ENCODE measurements at places on chromosomes 12 and 14.

GRCh38 chr14:65243766-65244442 is 141.6 kb upstream of the MAX start:
- no peaks in the 10 kb centered on the region for H3K27me3 ChIP-seq
- no peaks in the 10 kb centered on the region for H3K36me3 ChIP-seq
- DNase-seq: peak; percentile 12
- peaks cover 11% of the 10 kb centered on the region for H3K4me1 ChIP-seq

- H3K27ac ChIP-seq: no peak overlapping the region
- H3K4me1 ChIP-seq: peaks cover 10% of the 10 kb centered on the region
- no peak for DNase-seq
Observed at GRCh38 chr12:45189766-45190403, 26.0 kb upstream of the ANO6 start.

- no peak overlapping the region for H3K4me3 ChIP-seq
- no peaks in the 10 kb centered on the region for H3K4me1 ChIP-seq
- no peaks in the 10 kb centered on the region for H3K27me3 ChIP-seq
- no peak for DNase-seq
- no peaks in the 10 kb centered on the region for H3K36me3 ChIP-seq
- no peak overlapping the region for H3K27ac ChIP-seq
Observed at GRCh38 chr12:7916936-7917335, 19.1 kb downstream of the SLC2A3 start.

GRCh38 chr14:75333606-75334548 is 55.2 kb downstream of the FOS start:
- H3K27me3 ChIP-seq: no peaks in the 10 kb centered on the region
- H3K36me3 ChIP-seq: no peaks in the 10 kb centered on the region
- peaks cover 7% of the 10 kb centered on the region for H3K4me1 ChIP-seq
- H3K27ac ChIP-seq: peak overlapping the region; percentile 66
- DNase-seq: peak; percentile 36
- no peak overlapping the region for H3K4me3 ChIP-seq

- H3K36me3 ChIP-seq: no peaks in the 10 kb centered on the region
- peaks cover 39% of the 10 kb centered on the region for H3K4me1 ChIP-seq
- DNase-seq: no peak
Observed at GRCh38 chr12:65881348-65881961, 57.2 kb downstream of the HMGA2 start.

DNA sequence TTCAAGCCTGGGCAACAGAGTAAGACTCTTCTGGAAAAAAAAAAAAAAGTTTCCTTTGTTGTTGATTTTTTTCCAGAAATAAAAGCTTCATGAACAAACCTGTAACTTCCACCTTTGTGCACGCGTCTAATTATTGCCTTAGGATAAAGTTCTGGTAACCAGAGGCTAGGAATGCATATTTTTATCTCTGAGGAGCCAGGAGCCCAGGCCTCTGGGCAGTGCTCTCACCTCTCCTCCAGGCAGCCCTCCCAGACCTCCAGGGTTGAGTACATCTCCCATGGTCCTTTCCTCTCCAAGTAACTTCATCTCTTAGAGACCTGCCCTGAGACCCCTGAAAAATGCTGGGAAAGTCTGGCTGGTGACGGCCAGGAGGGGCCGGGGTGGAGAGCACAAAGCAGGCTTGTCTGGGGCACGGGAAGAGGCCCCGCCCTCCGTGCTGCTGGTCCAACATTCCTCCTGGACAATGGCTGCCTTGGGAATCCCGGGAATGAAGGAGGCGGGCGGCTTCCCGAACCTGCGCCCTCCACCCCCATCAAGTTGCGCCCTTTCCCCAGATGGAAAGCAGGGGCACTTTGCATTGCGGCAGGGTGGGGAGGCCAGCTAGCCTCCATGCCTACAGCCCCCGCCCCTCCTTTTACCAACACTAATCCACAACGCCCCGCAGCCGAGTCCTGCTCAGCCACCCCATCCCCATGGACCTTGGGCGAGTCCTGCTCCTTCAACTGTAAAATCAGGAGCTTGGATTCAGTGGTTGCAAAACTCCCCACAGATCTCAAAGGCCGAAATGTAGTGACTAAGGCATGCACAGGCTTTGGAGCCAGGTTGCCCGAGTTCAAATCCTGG is 7.3 kb upstream of the FIGNL2 start:
- H3K4me3 ChIP-seq: no peak overlapping the region
- H3K27ac ChIP-seq: no peak overlapping the region
- H3K36me3 ChIP-seq: no peaks in the 10 kb centered on the region
- H3K27me3 ChIP-seq: no peaks in the 10 kb centered on the region

- peak overlapping the region; percentile 55 for H3K27ac ChIP-seq
- peaks cover 64% of the 10 kb centered on the region for H3K4me1 ChIP-seq
- peak; percentile 80 for DNase-seq
- no peak overlapping the region for H3K4me3 ChIP-seq
Observed at GRCh38 chr12:56086096-56086495, 6.1 kb downstream of the ERBB3 start.

DNA sequence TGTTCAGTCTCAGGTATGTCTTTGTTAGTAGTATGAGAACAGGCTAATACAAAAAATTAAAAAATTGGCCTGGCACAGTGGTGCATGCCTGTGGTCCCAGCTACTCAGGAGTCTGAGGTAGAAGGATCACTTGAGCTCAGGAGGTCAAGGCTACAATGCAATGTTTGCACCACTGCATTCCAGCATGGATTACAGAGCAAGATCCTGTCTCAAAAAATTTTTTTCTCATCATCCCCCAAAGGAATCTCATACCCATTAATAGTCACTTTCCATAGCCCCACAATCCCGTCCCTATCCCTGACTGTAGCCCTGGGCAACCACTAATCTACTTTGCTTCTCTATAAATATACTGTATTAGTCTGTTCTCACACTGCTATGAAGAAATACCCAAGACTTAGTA is 57.8 kb downstream of the TTC8 start:
- H3K27me3 ChIP-seq: no peaks in the 10 kb centered on the region
- H3K36me3 ChIP-seq: no peaks in the 10 kb centered on the region
- no peak overlapping the region for H3K4me3 ChIP-seq

DNA sequence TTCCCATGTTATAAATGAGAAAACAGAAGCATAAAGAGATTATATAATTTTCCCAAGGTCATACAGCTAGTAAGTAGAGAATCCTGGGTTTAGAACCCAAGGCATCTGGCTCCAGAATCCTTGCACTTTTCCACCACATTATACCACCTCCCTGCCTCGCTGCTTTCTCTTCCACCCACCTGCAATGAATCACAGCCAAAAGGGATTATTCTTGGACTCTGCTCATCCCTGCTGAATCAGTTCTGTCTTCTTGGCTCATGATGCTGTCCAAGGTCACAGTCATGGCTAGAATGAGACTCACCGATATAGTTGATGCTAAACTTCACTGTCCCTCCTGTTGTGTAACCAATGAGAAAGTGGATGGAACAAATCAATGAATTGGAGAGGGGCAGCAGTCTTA is 356.6 kb downstream of the FUT8 start:
- H3K4me1 ChIP-seq: peaks cover 22% of the 10 kb centered on the region
- no peak for DNase-seq
- H3K4me3 ChIP-seq: no peak overlapping the region
- H3K27me3 ChIP-seq: no peaks in the 10 kb centered on the region

GRCh38 chr12:122322501-122322900 is 56.2 kb upstream of the VPS33A start:
- no peaks in the 10 kb centered on the region for H3K27me3 ChIP-seq
- H3K27ac ChIP-seq: no peak overlapping the region
- no peak for DNase-seq
- H3K4me3 ChIP-seq: no peak overlapping the region
- no peaks in the 10 kb centered on the region for H3K4me1 ChIP-seq

DNA sequence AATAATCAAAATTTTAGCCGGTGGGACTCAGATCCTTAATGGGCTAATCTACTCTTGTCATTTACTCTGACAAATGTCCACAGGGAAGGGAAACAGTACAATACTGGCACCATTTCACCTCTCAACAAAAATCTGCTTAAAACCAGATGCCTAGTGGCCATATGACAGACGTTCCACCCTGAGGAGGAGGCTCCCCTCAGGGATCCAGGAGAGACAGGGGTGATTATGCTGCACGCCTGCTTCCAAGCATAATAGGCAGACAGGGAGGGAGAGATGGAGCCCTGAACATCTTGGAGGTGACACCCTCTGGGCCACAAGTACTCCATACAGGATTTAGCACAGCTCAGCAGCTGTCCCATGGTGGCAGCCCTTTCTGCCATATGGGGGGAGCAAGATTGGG is 24.8 kb upstream of the AKAP6 start:
- peaks cover 34% of the 10 kb centered on the region for H3K4me1 ChIP-seq
- no peaks in the 10 kb centered on the region for H3K36me3 ChIP-seq
- no peak overlapping the region for H3K4me3 ChIP-seq
- no peak overlapping the region for H3K27ac ChIP-seq
- no peak for DNase-seq
- H3K27me3 ChIP-seq: no peaks in the 10 kb centered on the region

DNA sequence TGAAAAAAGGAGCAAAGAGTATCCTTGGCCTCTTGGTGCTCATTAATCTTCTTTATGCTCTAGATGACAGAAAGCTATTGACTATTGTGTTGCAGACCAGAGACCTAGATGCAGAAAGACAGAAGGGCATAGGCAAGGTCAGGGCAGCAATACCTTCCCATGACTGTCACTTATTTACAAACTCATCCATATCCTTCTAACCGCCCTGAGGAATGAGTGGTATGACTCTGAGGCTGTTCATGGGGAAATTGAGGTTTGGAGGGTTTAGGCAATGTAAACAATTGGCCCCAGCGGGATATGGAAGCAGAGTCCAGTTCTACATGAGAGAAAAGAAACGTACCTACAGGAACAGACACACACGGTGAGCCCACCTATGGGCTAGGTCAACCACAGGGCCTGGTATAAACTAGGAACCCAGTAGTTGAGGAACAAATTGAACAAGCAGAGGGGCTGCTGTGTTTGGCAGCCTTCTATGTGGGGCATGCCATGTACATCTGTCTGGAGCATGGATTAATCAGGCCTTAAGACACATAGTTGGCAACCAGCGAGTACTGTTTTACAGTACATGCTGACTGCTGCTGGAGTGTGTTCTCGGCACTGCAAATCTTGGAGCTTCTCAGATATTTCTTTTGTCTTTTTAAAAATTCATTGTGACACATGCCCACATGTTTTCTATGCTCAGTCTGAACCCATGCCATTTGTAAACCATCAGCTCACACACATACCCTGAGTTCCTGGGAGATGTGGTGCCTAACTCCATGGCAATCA is 159.7 kb upstream of the NTF3 start:
- no peaks in the 10 kb centered on the region for H3K4me1 ChIP-seq
- H3K27ac ChIP-seq: no peak overlapping the region
- H3K36me3 ChIP-seq: no peaks in the 10 kb centered on the region
- no peaks in the 10 kb centered on the region for H3K27me3 ChIP-seq

- H3K4me1 ChIP-seq: peaks cover 5% of the 10 kb centered on the region
- DNase-seq: no peak
- no peak overlapping the region for H3K27ac ChIP-seq
- H3K4me3 ChIP-seq: no peak overlapping the region
- H3K27me3 ChIP-seq: no peaks in the 10 kb centered on the region
Observed at GRCh38 chr14:61184112-61184511, 97.0 kb downstream of the TMEM30B start.

DNA sequence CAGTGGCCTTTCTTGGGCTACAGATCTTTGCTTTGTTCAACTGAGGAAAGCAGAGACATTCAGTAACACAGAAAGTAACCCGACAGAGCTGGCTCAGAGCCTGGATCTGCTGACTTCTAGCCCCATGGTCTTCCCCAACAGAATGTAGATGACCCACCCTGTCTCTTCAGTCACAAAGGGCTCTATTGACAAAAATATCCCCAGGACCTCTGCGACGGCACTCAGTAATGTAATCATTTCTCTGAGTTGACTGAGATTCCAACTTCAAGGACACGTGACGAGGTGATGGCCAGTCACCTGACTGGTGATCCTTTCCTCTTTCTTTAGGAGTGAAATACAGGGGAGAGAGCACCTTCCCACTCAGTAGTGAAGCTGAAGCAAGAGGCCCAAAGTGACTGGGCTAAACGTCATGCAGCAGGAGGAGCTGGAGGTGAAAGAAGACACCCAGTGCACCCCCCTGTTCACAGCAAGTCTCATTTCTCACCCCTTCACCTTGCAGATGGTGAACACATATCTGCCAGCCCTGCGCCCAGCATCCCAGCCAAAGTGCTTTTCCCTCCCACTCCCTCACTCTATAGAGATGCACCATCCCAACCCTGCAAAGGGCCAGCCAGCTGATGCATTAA is 179.2 kb upstream of the EGLN3 start:
- no peak for DNase-seq
- H3K27ac ChIP-seq: no peak overlapping the region
- no peaks in the 10 kb centered on the region for H3K27me3 ChIP-seq
- no peak overlapping the region for H3K4me3 ChIP-seq
- H3K36me3 ChIP-seq: no peaks in the 10 kb centered on the region
- no peaks in the 10 kb centered on the region for H3K4me1 ChIP-seq

- DNase-seq: peak; percentile 17
- H3K27ac ChIP-seq: no peak overlapping the region
- H3K4me3 ChIP-seq: no peak overlapping the region
Observed at GRCh38 chr12:59452259-59452658, 143.6 kb upstream of the SLC16A7 start.

GRCh38 chr12:109130297-109131153 is 14.1 kb downstream of the ACACB start:
- peaks cover 39% of the 10 kb centered on the region for H3K4me1 ChIP-seq
- H3K4me3 ChIP-seq: no peak overlapping the region

DNA sequence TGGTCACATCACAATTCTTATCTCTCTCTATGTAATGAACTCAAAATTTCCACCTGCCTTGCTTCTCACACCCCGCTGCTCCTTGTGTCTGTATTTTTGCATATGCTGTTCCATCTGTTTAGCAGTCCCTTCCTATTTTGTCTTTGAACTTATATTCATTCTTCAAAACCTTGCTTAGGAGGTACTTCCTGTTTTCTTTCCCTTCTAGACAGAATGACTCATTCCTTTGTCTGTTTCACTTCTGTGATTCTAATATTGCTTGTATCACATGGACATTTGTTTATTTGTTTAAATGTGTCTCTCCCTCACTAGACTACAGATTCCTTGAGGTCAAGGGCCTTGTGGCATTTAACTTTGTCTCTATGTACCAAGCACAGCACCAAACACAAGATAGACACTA is 424.2 kb downstream of the ETNK1 start:
- H3K27ac ChIP-seq: no peak overlapping the region
- DNase-seq: no peak
- H3K4me3 ChIP-seq: no peak overlapping the region
- no peaks in the 10 kb centered on the region for H3K27me3 ChIP-seq
- H3K4me1 ChIP-seq: no peaks in the 10 kb centered on the region

- peaks cover 21% of the 10 kb centered on the region for H3K4me1 ChIP-seq
- H3K4me3 ChIP-seq: no peak overlapping the region
- no peak for DNase-seq
- no peaks in the 10 kb centered on the region for H3K27me3 ChIP-seq
- no peak overlapping the region for H3K27ac ChIP-seq
- no peaks in the 10 kb centered on the region for H3K36me3 ChIP-seq
Observed at GRCh38 chr14:68822132-68822651, 29.3 kb upstream of the ZFP36L1 start.

GRCh38 chr12:124303579-124304313 is 8.9 kb downstream of the RFLNA start:
- no peaks in the 10 kb centered on the region for H3K36me3 ChIP-seq
- H3K27me3 ChIP-seq: no peaks in the 10 kb centered on the region
- H3K4me3 ChIP-seq: no peak overlapping the region
- H3K4me1 ChIP-seq: no peaks in the 10 kb centered on the region
- no peak overlapping the region for H3K27ac ChIP-seq
- DNase-seq: no peak

- no peak overlapping the region for H3K4me3 ChIP-seq
- H3K4me1 ChIP-seq: peaks cover 11% of the 10 kb centered on the region
- H3K27me3 ChIP-seq: no peaks in the 10 kb centered on the region
- DNase-seq: no peak
Observed at GRCh38 chr12:131221061-131221956, 267.6 kb downstream of the ADGRD1 start.

Data from body of pancreas (tissue), 4 donors.